GM20000 (cell line): ENCODE measurements at places on chromosomes 5 and 9.
A peak's percentile ranks its signal among the peaks of the same experiment; 100 is the strongest.

- DNase-seq, result no peak
Measured at GRCh38 chr9:12860998-12861397, 86.2 kb downstream of the LURAP1L start.

- DNase-seq, result no peak
Measured at GRCh38 chr9:1717882-1718281, 297.3 kb upstream of the SMARCA2 start.

- DNase-seq, result no peak
Measured at GRCh38 chr5:95975703-95976102, 14.1 kb upstream of the ELL2 start.

DNA sequence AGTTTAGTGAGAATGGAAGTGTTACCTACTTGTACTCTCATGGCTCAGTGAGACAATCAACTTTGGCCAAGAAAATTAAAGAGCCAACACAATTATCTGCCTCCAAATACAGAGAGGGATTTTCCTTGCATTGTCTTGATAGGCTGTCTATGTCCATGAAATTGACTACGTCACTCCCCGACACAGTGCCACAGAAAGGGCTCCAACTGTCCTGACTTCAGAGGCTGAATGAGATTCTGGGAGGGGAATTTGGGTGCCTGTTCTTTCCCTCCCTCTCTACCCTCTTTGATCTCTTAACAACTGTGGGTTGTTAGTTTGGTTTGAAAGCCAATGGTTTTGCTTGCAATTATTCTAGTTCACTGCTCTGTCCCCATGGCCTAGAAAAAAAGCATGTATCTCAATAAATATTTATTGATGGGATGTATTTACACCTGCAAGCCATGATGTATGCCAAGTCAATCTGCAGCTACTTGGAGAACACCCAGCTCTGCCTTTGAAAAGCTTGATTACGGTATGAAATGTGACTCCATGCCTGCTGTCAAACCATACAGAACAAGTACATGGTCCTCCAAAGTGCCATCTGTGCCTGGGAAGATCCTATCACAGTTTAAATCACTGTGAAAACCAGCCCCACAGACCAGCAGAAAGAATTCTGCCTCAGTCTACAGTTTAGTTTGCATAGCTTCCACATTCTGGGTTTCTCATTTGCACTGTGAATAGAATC is 37.3 kb downstream of the CAPSL start:
- DNase-seq, result no peak

GRCh38 chr5:154410786-154411185 is 35.0 kb upstream of the SAP30L start:
- no peak for DNase-seq

DNA sequence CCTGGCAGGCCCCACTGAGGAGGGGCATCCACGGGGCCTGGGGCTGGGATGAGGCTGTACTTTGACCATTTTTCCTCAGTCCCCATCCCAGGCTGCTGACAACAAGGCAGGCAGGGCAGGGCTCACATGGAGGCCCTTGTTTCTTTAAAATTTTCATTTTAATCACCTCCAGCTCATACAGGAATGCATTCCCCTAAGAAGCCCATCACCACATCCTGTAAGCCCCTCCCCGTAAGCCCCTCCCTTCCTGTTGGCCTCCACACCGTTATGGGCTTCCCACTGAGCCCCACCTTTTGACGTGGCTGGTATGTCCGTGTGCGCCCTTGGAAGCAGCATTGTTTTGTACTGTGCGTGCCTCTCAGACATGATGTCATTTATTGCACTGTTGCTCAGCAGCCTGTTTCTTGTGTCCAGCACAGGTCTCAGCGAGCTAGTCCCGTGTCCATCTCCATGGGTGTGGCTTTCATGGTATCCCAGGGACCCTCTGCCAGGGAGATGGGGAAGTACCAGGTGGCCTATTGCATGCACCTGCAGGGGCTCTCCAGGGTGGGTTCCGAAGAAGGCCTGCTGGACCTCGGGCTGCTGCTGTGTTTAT is 22.4 kb downstream of the PHF2 start:
- no peak for DNase-seq

GRCh38 chr9:125889476-125890419 is 142.6 kb downstream of the PBX3 start:
- DNase-seq, result peak; percentile 81

GRCh38 chr5:172695232-172696054 is 54.4 kb downstream of the NEURL1B start:
- no peak for DNase-seq

GRCh38 chr9:126628969-126629674 is 15.4 kb downstream of the LMX1B start:
- DNase-seq, result no peak

DNA sequence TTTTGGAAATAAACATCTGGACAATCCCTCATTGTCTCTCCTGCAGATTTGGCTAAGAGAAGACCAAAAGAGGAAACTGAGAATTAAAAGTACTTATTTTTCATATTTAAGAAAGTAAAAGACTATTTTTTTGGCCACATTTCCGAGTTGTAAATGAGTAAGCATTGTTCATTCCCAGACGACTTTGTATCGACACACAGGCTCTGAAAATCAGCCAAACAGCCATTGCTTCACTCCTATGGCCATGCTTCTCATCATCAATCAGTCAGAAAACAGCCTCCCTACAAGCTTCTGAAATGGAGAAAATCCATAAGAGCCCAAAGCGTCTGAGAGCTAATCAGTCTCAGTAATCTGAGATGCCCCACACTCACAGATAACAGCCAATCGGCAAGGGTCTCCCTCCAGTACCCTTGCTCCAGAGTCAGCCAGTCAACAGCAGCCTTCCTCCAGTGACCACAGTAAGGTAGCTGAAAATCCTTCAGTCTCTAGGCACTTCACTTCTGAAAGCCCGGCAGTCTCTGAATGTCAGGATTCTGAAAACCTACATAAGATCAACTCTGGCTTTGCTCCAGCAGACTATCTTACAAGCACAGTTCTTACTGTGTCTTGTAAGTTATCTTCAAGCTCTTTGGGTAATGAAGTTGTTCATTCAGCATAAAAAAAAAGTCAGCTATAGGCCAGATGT is 30.9 kb downstream of the CDO1 start:
- no peak for DNase-seq

DNA sequence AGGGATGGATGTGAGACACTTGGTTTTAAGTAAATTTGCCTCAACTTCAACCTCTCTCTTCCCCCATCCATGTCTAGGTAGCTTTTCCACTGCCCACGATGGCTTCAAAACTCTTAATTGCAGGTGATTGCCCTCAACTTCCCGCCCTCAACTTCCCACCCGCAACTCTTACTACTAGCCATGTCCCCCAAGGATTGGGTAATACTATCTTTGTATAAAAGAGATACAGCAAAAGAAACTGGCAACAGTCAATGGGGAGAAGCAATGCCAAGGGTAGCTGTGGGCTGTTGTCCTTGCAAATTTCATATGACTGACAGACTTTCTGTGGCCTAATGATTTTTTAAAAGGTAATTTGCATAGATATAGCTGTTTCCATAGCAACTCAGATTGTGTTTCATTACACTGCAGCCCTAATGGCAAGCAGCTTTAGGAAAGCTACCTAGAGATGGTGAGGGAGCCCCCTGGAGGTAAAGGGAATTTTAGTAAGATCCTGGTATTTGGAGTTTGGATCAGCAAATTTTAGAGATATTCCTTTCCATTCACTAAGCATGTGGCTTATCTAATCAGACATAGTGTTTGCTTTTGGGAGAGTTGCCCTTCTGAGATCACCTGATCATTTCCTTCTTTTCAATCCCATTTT is 421.5 kb upstream of the DAP start:
- peak; percentile 30 for DNase-seq

GRCh38 chr9:101508211-101508610 is 25.4 kb upstream of the RNF20 start:
- DNase-seq, result no peak

- DNase-seq, result no peak
Measured at GRCh38 chr9:133739408-133740280, 1.5 kb upstream of the SARDH start.

GRCh38 chr5:62783374-62784057 is 204.9 kb downstream of the LRRC70 start:
- peak; percentile 38 for DNase-seq
